ENCODE measurements at places on chromosomes 5 and 9.

DNA sequence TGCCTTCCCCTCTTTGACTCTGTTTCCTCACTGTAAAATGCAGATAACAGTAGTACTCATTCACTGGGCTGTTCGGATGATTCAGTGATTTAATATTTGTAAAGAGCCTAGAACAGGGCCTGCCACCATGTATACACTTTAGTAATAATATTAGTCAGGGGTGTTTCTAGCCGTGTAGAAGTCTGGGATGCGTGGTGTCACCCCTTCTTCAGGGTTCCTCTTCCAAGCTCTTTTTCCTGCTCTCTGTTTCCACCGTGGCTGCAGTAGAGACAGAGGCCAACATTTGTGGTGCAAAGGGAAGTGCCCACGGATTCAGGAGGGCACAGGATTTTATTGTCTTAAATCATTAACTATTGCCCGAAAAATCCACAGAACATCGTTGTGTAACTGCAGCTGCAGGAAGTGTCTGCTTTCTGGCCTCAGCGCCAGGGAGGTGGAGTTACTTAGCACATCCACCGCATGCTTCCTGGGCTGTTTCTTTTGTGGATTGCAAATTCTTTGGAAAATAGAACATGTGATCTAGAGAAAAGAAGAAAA, 61.7 kb downstream of the TRIO start:
- no peak for DNase-seq

DNA sequence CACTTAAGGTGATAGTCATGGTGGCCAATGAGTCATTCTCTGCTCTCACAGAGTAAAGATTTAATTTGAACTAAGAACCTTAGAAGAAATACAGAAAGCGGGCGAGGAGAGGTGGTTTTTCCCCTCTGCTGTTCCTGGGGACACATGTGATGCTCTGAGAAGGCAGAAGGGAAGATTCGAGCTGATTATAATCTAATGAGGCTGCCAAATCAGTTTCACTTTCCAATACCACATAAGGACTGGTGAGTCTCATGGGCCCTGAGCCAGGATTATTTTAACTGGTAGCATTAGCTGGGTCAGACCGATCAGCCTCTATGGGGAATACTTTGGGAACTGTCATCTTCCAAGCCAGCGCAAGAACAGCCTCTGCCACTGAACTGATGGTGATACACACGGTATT, 116.5 kb downstream of the SLC1A3 start:
- DNase-seq = no peak

DNA sequence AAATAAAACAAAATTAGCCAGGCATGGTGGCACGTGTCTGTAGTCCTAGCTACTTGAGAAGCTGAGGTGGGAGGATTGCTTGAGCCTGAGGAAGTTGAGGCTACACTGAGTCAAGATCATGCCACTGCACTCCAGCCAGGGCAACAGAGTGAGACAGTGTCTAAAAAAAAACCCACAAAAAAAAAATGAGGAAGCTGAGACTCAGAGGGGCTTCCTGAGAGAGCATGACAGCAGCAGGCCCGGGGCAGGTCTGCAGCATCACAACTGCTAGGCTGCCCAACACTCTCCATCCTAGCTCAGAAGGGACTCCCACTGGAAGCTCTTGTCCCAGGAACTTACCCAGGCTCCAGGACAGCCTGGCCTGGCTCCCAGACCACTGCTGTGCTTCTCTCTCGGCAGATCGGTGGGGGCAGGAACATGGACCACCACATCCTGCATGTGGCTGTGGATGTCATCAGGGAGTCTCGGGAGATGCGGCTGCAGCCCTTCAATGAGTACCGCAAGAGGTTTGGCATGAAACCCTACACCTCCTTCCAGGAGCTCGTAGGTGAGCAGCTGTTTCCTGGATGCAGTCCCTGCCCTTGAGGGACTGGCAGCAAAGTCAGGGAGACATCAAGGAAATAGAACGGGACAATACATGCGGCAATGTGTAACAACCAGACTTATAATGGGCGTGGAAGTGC, 19.1 kb downstream of the PTGS1 start:
- DNase-seq = no peak

- no peak for DNase-seq
Observed at GRCh38 chr5:34905564-34905963, 9.7 kb downstream of the RAD1 start.

GRCh38 chr5:53482717-53483638, 2.5 kb downstream of the FST start:
- peak; percentile 39 for DNase-seq
